Stimulated activated CD4-positive, alpha-beta T cell treated with anti-CD3 and anti-CD28 coated beads, TNF-alpha, amount 100 ng/mL, for 4 hours (primary cell): ENCODE measurements at places on chromosomes 1 and 21.
A peak's percentile ranks its signal among the peaks of the same experiment; 100 is the strongest.

GRCh38 chr1:29579821-29580425 is 343.6 kb downstream of the PTPRU start:
- no peak for DNase-seq

- DNase-seq = no peak
These were observed 674.1 kb downstream of the SMYD3 start for GRCh38 chr1:245832771-245833527.

DNA sequence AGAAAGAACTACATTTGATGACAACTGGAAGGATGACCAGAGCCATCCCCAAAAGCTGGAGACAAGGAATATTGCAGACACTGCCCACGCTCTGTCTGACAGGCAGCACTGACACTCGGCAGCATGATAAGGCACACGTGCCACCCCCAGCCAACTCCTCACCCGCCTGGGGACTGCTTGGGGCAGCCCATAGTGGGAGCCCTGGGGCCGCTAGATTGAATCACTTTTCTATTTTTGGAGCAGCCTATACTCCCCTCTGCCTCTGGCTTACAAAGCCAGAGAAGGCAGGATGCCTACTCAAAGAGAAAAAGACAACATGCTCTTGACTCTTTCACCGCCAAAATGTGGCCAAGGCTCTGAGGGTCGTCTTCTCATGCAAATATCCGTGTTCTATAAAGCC is 1.3 kb downstream of the SMG5 start:
- DNase-seq = peak; percentile 29

DNA sequence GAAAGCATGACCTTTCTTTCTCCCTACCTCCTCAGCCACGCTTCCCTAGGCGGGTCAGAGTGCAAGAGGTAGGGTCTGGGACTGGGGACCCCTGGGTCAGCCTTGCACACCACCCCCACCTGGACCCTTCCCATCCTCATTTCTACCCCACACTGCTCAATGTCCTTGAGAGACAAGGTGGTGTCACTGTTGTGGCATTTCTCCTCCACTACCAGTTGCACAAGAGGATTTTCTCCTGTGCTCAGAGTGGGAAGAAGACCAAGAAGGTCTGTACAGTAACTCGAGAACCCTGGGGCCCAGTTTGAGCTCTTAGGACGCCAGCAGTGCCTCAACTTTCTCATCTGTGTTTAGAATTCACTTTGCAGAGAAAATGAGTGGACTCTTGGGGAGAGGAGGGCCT is 49.4 kb upstream of the CD34 start:
- no peak for DNase-seq

DNA sequence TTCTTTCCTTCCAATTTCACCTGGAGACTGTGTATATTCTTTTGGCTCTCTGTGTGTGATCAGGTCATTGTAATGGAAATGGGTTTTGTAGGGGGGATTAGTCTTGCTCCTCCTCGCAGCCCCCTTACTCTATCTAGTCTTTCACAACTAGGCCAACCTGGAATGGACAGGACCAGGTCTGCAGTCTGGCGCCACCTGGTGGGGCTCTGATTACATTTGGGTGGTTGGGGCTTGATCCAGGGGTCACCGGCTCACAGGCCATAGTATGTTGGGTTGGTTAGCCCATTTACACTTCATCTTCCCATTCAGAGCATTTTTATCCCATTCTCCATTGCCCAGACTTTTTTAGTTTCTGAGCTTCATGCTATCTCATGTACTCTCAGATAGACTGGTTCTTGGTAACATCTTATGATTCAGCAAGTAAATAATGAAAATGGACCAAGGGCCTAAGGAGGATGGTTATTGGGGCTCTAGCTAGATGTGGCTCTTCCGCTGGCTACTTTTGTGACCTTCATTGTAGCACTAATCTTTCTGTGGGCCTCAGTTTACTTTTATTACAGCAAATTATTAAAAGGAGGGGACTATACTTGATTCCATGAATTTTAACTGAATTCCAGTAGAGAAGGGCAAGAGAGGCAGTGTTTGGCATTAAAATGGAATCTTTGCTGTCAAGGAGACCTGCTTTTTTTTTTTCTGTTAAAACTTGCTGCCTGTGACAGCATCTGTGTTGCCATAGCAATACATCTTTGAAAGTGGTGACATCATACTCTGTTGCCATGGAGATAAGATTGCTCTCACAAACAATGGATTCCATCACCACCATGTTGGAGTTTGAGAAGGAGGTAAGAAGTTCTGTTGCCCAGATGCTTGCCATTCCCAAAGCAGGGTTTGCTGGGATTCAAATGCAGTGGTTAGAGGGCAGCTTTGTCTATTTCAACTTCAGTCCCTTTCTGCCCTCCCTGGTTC is 150.1 kb downstream of the PLXNA2 start:
- DNase-seq = peak; percentile 32
